ENCODE measurements at places on chromosomes 4 and X.
A peak's percentile ranks its signal among the peaks of the same experiment; 100 is the strongest.

DNA sequence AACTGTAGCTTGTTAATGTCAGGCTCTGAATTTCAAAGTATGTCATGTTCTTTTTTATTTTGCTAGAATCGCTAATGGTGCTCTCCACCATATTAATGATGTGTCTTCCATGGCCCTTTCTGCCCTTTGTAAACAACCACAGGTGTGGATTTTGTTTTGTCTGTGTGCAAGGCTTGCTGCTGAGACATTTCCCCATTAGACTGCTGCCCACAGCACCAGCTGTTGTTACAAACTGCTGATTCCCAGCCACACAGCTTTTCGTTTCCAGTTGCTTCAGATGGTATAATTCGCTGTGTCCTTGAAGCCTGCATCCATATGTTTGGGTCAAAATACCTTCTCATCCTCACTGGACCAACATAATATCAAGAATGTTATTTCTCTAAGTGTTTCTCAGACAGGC is 32.8 kb downstream of the KCNIP4 start:
- DNase-seq: no peak

- DNase-seq: no peak
Observed at GRCh38 chr4:138428611-138429010, 186.5 kb upstream of the SLC7A11 start.

DNA sequence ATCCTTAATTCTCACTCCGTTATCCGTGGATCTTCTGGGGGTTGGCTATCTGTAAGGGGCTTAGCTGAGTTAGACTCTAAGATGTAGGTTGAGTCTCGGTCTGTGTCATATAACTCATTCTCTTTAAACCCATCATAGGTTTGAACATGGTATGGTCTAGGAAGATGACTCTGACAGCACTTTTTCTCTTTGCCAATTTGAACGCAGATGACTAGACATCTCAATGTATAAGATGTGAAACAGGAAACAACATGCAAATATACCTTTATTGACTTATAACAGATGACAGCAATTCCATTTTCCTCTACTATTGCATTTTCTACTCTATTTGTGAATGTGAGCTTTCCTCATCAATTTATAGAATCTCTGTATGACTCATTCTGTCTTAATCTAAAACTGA is 634.8 kb upstream of the MAGEB2 start:
- DNase-seq: no peak

DNA sequence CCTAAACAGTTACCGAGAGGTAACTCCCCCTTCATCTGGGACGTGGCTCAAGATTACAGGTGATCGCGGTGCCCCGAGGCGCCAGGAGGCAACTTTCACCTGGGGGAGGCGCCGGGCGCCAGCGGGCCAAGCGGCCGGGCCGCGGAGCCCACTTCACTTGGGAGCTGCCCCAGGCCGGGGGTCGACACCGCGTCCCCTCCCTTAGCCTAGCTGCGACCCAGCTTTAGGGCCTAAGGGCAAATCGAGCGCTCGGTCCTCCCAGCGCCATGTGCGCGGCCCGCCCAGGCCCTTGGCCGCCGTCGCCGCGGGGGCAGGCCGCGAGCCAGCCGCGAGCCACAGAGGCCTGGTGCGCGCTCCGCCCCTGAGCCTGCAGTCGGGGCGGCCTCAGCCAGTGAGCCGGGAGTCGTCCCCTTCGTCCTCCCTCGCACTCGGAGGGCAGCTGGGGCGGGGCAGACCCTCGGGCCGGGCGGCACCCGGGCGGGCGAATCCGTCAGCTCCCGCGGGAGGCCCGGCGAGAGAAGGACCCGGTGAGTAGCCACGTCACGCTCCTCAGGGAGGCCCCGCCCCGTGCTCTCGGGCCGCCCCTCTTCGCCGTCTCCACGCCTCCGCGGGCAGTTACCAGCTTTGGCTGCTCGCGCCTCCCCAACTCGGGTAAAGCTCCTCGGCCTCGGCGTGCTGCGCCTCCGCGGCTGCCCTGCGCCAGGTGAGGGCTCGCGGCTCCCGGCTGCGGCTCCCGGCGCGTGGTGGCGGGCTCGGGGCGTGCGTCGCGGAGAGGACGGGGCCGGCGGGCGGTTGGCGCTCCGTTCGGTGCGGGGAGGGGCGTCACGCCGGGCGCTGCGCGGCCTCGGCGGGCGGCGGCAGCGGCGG is at the start of gene LARP1B:
TSS of gene LARP1B (plus strand) at position 614 of the 867 bp plus-strand sequence. CDS start 13,640 bp downstream, outside the sequence.
- peak; percentile 97 for DNase-seq

GRCh38 chr4:44446801-44447562 is 1.6 kb downstream of the KCTD8 start:
- DNase-seq: no peak

GRCh38 chrX:137234651-137235402 is 201.0 kb upstream of the GPR101 start:
- DNase-seq: no peak

- no peak for DNase-seq
Observed at GRCh38 chrX:38102875-38103274, 96.5 kb downstream of the SYTL5 start.

DNA sequence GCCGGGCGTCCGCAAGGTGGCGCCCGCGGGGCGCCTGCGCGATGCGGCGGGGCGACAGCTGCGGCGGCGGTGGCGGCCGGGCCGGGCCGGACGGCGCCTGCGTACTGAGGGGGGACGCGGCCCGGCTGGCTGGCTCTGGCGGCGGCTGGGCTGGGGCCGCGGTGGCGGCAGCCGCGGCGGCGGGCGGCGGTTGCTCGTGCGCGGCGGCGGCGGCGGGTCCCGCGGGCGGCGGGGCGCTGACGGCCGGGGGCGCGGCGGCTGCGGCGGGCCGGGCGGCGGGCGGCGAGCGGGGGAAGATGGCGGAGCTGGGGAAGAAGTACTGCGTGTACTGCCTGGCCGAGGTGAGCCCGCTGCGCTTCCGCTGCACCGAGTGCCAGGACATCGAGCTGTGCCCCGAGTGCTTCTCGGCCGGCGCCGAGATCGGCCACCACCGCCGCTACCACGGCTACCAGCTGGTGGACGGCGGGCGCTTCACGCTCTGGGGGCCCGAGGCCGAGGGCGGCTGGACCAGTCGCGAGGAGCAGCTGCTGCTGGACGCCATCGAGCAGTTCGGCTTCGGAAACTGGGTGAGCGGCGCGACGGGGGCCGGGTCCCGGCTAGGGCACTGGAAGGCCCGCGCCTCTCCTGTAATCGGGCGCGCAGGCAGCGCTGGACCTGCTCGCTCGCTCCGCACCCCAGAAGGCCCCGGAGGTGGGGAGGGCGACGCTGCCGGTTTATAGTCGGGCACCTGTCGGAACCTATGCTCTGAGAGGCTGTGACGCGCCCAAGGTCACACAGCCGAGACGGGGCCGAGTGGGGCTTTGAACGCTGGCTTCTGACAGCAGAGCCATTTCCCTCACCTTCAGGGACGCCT is at the start of gene TADA2B:
TSS of gene TADA2B (plus strand) at position 89 of the 853 bp plus-strand sequence. CDS start at position 297, 208 bp downstream.
- DNase-seq: peak; percentile 45

DNA sequence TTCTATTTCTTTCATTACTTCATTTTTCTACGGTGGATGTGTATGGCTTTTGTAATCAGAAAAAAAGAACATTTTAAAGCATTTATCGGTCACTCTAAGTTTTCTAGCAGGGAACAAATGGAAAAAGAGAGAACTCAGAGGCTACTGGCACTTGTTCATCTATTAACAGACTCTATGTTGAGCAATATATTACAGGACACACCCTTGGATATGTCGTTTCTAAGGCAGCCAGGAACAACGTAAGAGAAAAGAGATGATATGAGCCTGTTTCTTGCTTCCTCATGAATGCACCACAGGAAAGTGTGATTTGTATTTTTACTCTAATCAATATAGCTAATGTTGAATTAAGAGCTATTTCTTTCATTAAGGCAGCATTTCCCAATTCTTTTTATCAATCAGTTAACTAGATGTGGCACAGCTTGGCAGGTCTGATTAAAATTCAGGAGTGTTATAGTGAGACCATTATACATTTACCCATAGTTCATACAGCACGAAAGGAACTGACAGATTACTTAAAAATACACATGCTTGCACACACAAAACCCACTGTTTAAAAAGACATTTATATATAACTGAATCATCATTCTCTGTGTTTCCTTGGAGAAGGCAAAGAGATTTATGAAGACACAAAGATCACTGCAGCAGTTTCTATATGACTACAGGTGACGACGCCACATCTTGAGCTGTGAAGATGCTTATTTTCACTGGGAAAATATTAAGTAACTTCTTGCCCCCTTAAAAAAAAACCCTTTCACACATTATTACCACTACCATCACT is 13.0 kb downstream of the RAB9B start:
- DNase-seq: peak; percentile 21

DNA sequence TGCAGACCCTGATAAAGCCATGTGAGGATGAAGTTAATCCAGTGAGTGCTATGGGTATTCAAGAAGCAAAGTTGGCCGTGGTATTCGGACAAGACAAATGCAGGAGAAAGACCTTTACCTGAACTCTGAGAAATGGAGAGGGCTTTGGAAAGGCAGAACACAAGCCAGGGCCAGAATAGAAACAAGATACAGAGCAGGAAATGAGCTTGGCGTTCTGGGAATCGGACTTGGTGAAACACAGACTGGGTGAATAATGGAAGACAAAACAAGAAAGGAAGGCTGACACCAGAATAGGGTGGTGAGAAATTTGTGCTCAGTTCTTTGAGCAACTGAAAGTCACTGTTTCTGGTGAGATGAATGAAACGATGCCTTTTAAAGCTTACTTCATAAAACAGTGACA is 83.3 kb downstream of the VEGFC start:
- DNase-seq: no peak

DNA sequence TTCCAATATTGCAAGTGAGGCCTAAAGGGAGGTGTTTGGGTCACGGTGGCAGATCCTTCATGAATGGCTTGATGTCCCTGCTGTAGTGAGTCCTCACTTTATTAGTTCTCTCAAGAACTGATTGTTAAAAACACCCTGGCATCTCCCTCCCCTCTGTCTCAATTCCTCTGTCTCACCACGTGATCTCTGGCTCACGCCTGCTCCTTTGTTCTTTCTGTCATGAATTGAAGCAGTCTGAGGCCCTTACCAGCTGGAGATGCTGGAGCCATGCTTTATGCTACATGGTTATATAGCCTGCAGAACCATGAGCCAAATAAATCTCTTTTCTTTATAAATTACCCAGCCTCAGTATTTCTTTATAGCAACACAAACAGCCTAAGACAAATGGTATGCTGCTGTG is 980.7 kb upstream of the GRIA3 start:
- no peak for DNase-seq

- no peak for DNase-seq
Observed at GRCh38 chr4:121098266-121098665, 25.9 kb upstream of the NDNF start.

DNA sequence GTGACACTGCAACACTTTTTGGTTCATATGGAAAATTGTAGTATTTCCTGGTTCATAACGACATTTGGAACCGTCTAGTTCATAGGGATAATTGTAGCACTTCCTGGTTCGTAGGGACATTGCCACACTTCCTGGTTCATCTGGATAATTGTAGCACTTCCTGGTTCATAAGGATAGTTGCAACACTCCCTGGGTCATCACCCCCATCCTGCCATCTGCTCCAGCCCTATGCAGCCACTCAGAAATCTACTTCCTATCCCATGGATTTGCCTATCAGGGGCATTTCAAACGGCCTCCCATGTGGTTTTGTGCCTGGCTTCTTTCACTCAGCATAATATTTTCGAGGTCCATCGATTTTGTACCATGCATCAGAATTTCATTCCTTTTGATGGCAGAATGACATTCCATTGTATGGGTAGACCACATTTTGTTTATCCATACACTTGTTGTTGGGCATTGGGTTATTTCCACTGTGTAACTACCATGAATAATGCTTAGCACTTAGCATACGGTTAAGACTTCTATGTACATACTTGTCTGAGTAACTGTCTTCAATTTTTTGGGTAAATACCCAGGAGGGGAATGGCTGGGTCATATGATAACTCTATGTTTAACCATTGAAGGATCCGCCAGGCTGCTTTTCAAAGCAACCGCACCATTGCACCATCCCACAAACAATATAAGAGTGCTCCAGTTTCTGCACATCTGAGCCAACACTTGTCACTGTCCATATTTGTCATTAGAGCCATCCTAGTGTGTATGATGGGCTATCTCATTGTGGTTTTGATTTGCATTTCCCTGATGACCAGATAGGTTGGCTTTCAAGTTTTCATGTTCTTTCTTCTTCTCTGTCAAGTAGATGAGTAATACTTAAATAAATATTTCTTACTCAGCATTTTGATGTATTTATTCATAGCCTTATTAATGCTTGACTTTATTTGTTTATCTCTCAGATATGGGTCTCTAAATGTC is 58.3 kb upstream of the CD99 start:
- no peak for DNase-seq

GRCh38 chr4:176090115-176090514 is 24.5 kb downstream of the WDR17 start:
- no peak for DNase-seq

DNA sequence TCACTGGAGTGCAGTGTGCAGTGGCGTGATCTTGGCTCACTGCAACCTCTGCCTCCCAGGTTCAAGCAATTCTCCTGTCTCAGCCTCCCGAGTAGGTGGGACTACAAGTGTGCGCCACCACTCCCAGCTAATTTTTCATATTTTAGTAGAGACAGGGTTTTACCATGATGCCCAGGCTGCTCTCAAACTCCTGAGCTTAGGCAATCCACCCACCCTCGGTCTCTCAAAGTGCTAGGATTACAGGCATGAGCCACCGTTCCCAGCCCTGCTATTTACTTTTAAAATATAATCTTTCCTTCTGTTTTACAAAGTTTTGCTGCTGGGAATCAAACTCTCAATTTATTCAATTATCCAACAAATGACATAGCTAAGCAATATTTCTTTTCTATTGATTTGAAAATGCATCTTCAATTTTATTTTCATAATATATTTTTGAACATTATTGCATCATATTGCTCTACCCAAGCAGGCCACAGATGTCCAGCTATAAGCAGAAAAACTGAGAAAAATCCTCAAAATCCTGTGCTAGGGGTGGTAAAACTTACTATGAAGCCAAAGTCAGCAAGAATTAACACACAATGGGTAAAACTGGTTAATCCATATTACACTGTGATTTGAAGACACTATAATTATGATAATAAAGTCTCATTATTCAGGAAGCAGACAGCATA is 5.2 kb downstream of the TIFA start:
- no peak for DNase-seq

DNA sequence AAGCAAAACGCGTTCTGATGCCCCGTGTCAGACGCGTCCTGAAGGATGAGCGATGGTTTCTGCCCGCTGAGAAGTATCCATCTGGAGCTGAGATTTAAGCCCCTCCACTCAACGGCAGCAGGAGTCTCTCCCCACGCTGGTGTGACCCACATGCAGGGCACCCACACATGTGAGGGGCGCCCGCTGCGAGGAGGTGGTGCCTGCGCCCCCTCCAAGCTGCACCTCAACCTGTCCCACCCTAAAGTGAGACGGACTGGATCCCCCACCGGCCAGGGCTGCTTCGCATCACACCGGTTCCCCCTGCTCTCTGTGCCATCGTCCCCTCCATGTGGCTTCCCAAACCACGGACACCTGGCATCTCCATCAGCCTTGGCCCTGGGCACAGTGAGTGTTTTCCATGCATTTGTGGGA is 4.5 kb upstream of the PDE6B start:
- no peak for DNase-seq

GRCh38 chr4:71832049-71832448 is 48.2 kb upstream of the GC start:
- DNase-seq: no peak

- DNase-seq: no peak
Observed at GRCh38 chr4:124685851-124686250, 26.7 kb downstream of the ANKRD50 start.
